Activated T-cell treated with anti-CD3 and anti-CD28 coated beads, Interleukin-2, amount 50 U/mL, for 24 hours (primary cell): ENCODE measurements at places on chromosomes 7 and 10.

GRCh38 chr7:44515590-44516268, 25.3 kb upstream of the NUDCD3 start:
- no peaks in the 10 kb centered on the region for H3K36me3 ChIP-seq
- no peak for DNase-seq
- no peaks in the 10 kb centered on the region for H3K4me1 ChIP-seq
- no peak overlapping the region for H3K4me3 ChIP-seq

- H3K27me3 ChIP-seq = peaks cover 25% of the 10 kb centered on the region
- H3K4me1 ChIP-seq = no peaks in the 10 kb centered on the region
- no peak overlapping the region for H3K27ac ChIP-seq
- H3K4me3 ChIP-seq = no peak overlapping the region
- DNase-seq = no peak
Observed at GRCh38 chr7:69588773-69589172, 9.5 kb upstream of the AUTS2 start.

- H3K4me3 ChIP-seq = no peak overlapping the region
- DNase-seq = no peak
- H3K27ac ChIP-seq = no peak overlapping the region
- H3K4me1 ChIP-seq = peaks cover 17% of the 10 kb centered on the region
- no peaks in the 10 kb centered on the region for H3K36me3 ChIP-seq
Observed at GRCh38 chr10:88028072-88028471, 164.6 kb downstream of the PTEN start.

DNA sequence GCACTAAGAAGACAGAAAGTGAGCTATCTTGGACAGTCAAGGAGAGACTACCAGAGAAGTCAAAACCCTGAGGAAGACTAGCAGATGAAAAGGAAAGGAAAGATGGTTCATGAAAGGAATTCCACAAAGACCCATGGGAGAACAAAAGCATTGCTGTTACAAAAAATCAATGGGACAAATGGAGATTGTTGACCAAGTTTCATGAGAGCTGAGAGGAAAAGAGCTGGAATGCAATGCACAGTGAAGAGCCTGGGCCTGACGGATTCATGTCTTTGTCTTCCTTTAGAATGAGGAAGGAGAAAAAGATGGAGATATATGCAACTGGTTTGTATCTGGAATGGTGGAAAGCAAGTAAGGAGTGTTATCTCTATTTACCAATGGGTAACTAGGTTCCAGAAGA, 17.3 kb downstream of the TMEM243 start:
- H3K27ac ChIP-seq = peak overlapping the region; percentile 84
- no peaks in the 10 kb centered on the region for H3K27me3 ChIP-seq
- no peak for DNase-seq
- peaks cover 73% of the 10 kb centered on the region for H3K4me1 ChIP-seq
- H3K4me3 ChIP-seq = no peak overlapping the region
- peaks cover 99% of the 10 kb centered on the region for H3K36me3 ChIP-seq

GRCh38 chr10:110209926-110210673, 2.7 kb downstream of the MXI1 start:
- H3K27ac ChIP-seq = peak overlapping the region; percentile 95
- DNase-seq = peak; percentile 75
- peaks cover 12% of the 10 kb centered on the region for H3K27me3 ChIP-seq
- peaks cover 4% of the 10 kb centered on the region for H3K36me3 ChIP-seq
- H3K4me1 ChIP-seq = peaks cover 68% of the 10 kb centered on the region

GRCh38 chr10:130231251-130231741, 95.1 kb downstream of the GLRX3 start:
- DNase-seq = no peak
- peaks cover 11% of the 10 kb centered on the region for H3K36me3 ChIP-seq
- H3K4me1 ChIP-seq = no peaks in the 10 kb centered on the region

DNA sequence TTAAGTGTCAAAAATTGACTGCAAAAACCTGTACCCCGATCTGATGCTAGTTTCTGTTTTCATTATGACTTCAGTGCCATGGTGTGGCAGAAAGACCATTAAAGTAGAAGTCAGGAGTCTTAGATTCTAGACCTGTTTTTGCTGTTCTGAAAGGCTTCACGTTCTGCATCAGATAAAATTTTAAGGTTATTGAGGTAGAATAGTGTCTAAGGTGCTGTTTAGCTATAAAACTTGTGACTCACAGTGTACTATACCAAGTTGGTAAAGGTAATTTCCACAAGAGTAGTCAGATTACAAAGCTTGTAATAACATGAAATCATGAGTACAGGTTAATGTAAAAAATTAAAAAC, 38.6 kb downstream of the ZNRF2 start:
- peaks cover 20% of the 10 kb centered on the region for H3K36me3 ChIP-seq
- H3K27ac ChIP-seq = peak overlapping the region; percentile 95
- no peak for DNase-seq
- peaks cover 76% of the 10 kb centered on the region for H3K4me1 ChIP-seq
- no peaks in the 10 kb centered on the region for H3K27me3 ChIP-seq

DNA sequence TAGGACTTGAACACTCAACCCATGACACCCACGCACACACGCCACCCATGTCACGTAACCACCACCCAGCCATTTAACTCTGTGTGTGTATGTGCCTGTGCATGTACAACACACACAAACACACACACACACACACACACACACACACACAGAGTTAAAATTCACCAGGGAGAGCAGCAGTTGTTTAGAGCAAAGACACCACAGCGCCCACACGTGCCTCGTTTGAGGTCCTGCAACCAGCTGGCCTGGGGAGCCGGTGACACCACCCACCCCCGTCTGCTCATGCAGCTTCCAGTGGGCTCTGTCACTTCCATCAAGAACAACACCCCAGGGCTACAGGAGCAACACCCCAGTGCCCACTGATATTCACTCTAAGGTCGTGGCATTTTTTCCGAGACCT, 97.4 kb downstream of the ELFN1 start:
- H3K27me3 ChIP-seq = no peaks in the 10 kb centered on the region
- no peak for DNase-seq
- H3K36me3 ChIP-seq = no peaks in the 10 kb centered on the region
- no peaks in the 10 kb centered on the region for H3K4me1 ChIP-seq
- H3K4me3 ChIP-seq = no peak overlapping the region
- H3K27ac ChIP-seq = no peak overlapping the region

GRCh38 chr10:125510998-125511397, 172.0 kb downstream of the TEX36 start:
- H3K27me3 ChIP-seq = peaks cover 5% of the 10 kb centered on the region
- no peaks in the 10 kb centered on the region for H3K4me1 ChIP-seq
- H3K4me3 ChIP-seq = no peak overlapping the region
- H3K27ac ChIP-seq = no peak overlapping the region

- H3K4me3 ChIP-seq = no peak overlapping the region
- no peaks in the 10 kb centered on the region for H3K27me3 ChIP-seq
- H3K36me3 ChIP-seq = no peaks in the 10 kb centered on the region
- no peak overlapping the region for H3K27ac ChIP-seq
- H3K4me1 ChIP-seq = no peaks in the 10 kb centered on the region
- no peak for DNase-seq
Observed at GRCh38 chr7:82105463-82105862, 335.6 kb upstream of the HGF start.

GRCh38 chr10:20598590-20598989, 298.5 kb downstream of the NEBL start:
- no peaks in the 10 kb centered on the region for H3K36me3 ChIP-seq
- no peaks in the 10 kb centered on the region for H3K27me3 ChIP-seq
- no peak for DNase-seq
- no peaks in the 10 kb centered on the region for H3K4me1 ChIP-seq

DNA sequence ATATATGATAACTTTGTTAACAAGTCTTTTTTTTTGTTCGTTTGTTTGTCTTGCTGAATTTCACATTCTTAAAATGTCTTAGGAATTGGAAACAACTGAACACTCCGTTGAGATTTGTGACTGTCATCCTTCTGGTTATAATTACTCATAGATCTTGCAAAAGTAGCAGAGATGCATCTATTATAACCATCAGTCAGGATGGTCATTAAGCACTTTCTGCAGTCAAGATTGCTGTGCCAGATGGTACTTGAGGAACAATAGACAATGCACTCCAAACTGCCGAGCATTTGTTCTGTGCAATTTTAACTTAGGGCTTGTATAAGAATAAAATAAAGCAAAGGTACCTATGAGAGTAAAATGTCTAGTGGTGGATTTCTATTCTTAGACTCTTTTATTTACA, 710.1 kb upstream of the KCND2 start:
- DNase-seq = no peak
- H3K4me1 ChIP-seq = no peaks in the 10 kb centered on the region
- H3K27me3 ChIP-seq = no peaks in the 10 kb centered on the region
- H3K27ac ChIP-seq = no peak overlapping the region
- no peaks in the 10 kb centered on the region for H3K36me3 ChIP-seq
- H3K4me3 ChIP-seq = no peak overlapping the region

DNA sequence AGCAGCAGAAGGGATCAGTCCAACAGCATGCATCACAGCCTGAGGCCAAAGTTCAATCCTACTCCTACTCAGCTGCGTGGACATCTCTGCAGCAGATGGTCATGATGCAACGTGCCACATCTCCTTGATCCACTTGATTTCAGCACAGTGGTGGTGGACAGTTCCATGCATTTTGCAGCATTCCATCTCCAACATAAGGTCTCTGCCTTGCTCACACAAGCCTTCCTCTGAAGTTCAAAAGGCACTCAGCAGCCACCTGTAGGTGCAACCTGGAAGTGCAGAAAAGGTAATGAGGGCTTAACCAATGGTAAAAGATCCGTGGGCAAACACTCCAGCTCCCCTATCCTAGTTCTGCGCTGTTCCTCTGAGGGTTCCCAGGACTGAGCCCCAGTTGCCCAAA, 57.5 kb upstream of the CHCHD3 start:
- peaks cover 21% of the 10 kb centered on the region for H3K27me3 ChIP-seq
- no peak for DNase-seq
- H3K4me3 ChIP-seq = no peak overlapping the region
- no peaks in the 10 kb centered on the region for H3K4me1 ChIP-seq
- H3K27ac ChIP-seq = no peak overlapping the region

GRCh38 chr7:47622586-47622945, 40.7 kb upstream of the TNS3 start:
- H3K4me3 ChIP-seq = no peak overlapping the region
- H3K27ac ChIP-seq = no peak overlapping the region
- no peaks in the 10 kb centered on the region for H3K27me3 ChIP-seq
- no peak for DNase-seq
- H3K36me3 ChIP-seq = no peaks in the 10 kb centered on the region

DNA sequence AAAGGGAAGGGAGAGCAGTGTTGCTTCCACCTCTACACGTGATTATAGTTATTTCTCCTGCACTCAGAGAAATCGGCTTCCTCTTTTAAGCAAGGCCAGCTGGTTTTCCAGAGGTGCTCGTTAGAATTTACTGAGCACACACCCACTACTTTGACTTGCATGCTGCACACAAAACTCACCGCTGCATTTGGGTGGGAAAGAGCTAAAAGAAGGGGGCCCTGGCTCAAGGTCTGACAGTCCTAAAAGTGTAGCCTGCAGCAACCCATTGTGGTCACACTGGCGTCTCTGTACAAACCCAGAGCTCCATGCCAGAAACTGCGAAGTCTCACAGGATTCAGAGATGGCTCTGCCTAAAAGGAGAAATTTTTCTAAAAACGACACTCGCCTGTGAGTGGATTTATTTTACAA, 133.7 kb downstream of the SLC25A13 start:
- H3K4me1 ChIP-seq = no peaks in the 10 kb centered on the region
- H3K36me3 ChIP-seq = peaks cover 68% of the 10 kb centered on the region
- no peaks in the 10 kb centered on the region for H3K27me3 ChIP-seq
- no peak overlapping the region for H3K4me3 ChIP-seq
- H3K27ac ChIP-seq = no peak overlapping the region
- DNase-seq = no peak

- H3K27me3 ChIP-seq = no peaks in the 10 kb centered on the region
- no peak overlapping the region for H3K4me3 ChIP-seq
- peaks cover 43% of the 10 kb centered on the region for H3K36me3 ChIP-seq
- no peak overlapping the region for H3K27ac ChIP-seq
- no peaks in the 10 kb centered on the region for H3K4me1 ChIP-seq
Observed at GRCh38 chr7:133936074-133936473, 191.1 kb upstream of the LRGUK start.

DNA sequence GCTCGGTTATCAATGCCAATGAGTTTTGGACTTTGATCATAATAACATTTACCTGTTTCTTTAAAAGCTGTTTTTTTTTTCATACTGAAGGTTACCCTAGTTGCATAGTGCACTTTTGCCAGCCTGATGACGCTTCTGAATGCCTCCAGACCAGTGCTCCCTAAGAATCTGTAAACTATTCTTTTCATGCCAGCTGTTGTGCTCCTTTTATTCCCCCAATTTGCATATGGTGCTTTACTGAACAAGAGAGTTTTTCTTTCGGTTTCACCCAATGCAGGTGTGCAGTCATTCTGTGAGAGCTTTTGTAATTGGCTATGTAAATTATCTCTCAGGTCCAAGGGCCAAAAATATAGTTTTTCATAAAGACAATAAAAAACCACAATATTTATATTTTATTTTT, 48.1 kb upstream of the GLCCI1 start:
- DNase-seq = no peak
- peak overlapping the region; percentile 19 for H3K4me3 ChIP-seq
- no peaks in the 10 kb centered on the region for H3K36me3 ChIP-seq
- no peak overlapping the region for H3K27ac ChIP-seq
- H3K27me3 ChIP-seq = no peaks in the 10 kb centered on the region
